ENCODE measurements at places on chromosomes 16 and 17.

DNA sequence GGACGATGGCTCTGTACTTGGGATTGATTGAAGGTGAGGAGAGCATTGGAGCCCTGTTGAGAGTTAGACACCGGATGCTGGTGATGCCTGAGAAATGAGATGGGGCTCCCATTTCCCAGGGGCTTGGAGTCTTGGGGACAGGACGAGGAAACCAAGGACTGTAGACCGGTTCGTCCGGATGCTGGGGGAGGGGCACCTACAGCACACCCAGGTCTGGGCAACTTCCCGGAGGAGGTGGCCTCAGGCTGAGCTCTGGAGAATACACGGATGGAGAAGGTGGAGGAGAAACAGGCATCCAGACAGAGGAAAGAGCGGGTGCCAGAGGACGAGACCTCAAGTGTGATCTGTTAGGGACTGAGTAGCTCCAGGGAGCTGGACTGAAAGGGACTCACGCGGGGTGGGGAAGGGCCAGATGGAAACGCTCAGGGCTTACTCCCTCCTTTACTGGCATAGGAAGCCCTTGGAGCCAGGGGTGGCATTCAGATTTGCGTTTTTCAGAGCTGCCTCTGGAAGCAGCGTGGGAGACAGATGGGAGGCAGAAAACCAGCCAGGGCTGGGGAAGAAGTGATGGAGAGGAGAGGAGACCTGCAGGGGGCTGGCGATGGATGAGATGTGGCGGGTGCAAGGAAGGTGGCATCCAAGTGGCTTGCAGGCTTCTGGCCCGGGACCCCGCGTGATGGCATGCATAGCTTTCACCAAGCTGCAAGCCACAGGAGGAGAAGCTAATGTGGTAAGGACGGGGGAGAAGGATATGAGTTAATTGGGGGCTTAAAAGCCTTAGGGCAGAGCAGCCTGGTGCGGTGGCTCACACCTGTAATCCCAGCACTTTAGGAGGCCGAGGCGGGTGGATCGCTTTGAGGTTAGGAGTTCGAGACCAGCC lies 8.3 kb downstream of the C1QTNF1 start:
- no peak for DNase-seq

DNA sequence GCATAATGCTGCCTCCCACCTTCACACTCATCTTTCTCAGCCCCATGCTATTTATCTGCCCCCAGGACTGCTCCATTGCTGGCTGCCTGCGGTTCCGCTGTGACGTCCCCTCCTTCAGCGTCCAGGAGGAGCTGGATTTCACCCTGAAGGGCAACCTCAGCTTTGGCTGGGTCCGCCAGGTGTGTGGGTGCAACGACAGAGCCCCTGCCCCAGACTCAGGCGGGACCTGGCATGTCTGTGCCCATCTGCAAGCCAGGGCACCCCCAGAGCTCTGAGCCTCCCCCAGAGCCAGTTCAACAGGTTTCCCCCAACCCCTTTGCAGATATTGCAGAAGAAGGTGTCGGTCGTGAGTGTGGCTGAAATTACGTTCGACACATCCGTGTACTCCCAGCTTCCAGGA lies 12.9 kb upstream of the ITGAD start:
- no peak for DNase-seq

GRCh38 chr16:88289968-88290401 lies 92.8 kb upstream of the ZNF469 start:
- DNase-seq, result no peak

GRCh38 chr16:46822270-46822669 lies 8.7 kb downstream of the C16orf87 start:
- no peak for DNase-seq

- DNase-seq, result no peak
These were observed 20.0 kb downstream of the CLUAP1 start for GRCh38 chr16:3520841-3521240.

DNA sequence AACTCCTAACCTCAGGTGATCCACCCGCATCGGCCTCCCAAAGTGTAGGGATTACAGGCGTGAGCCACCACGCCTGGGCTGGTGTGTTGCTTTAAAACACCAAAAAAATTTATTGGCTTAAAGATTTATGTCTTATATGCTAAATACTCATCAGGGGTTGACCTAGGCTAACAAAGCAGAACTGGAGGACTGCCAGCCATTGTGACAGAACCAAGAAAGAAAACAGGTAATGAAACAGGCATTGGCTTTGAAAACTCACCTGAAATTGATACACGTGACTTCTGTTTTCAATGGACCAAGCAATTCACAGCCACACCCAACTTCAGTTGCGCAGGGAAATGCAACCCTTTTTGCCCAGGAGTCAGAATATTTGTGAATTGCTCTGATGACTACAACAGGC lies 4.9 kb upstream of the PHAF1 start:
- no peak for DNase-seq

DNA sequence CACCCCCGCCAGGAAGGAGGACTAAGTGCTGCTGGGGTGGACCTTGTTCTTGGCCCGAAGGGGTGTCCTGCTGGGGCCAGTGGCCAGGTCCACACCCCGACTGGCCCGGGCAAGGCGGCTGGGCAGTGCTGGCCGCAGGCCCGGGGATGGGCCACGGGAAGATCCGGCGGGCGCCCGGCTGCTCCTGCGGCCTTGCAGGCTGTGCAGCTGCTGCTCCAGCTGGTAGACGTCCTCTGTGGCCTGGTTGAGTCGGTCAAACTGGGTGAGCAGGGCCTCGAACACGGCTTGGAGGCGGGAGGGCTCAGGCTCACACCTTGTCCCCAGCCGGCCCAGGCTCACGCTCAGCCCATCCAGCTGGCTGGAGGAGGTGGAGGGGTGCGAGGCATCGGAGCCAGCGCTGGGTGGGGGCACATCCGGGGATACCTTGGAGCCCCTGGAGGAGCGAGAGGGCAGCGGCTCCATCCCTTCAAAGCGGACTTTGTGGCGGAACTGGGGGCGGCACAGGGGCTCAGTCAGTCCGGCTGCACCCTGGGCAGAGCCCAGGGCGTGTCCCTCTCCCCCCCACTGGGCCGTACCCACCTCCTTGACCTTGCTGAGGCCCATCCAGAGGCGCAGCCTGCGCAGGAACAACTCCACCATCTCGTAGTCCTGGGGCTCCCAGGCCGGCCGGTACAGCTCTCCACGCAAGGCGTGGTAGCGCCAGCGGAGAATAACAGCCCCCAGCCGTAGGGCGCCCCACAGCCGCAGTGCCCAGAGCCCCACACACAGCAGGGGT lies 42.1 kb downstream of the TSC2 start:
- DNase-seq, result no peak

- no peak for DNase-seq
These were observed 5.5 kb downstream of the KRT15 start for GRCh38 chr17:41513168-41513547.

- no peak for DNase-seq
These were observed 3.2 kb downstream of the PRSS22 start for GRCh38 chr16:2854700-2855309.
